Mesothelial cell of epicardium (in vitro differentiated cells): ENCODE measurements at places on chromosomes 7 and 10.
A peak's percentile ranks its signal among the peaks of the same experiment; 100 is the strongest.

- H3K36me3 ChIP-seq, result no peaks in the 10 kb centered on the region
- no peaks in the 10 kb centered on the region for H3K4me1 ChIP-seq
- H3K4me3 ChIP-seq, result no peak overlapping the region
- H3K27me3 ChIP-seq, result peaks cover 11% of the 10 kb centered on the region
- no peak for DNase-seq
- H3K27ac ChIP-seq, result no peak overlapping the region
Measured at GRCh38 chr10:130484468-130485180, 348.4 kb downstream of the GLRX3 start.

DNA sequence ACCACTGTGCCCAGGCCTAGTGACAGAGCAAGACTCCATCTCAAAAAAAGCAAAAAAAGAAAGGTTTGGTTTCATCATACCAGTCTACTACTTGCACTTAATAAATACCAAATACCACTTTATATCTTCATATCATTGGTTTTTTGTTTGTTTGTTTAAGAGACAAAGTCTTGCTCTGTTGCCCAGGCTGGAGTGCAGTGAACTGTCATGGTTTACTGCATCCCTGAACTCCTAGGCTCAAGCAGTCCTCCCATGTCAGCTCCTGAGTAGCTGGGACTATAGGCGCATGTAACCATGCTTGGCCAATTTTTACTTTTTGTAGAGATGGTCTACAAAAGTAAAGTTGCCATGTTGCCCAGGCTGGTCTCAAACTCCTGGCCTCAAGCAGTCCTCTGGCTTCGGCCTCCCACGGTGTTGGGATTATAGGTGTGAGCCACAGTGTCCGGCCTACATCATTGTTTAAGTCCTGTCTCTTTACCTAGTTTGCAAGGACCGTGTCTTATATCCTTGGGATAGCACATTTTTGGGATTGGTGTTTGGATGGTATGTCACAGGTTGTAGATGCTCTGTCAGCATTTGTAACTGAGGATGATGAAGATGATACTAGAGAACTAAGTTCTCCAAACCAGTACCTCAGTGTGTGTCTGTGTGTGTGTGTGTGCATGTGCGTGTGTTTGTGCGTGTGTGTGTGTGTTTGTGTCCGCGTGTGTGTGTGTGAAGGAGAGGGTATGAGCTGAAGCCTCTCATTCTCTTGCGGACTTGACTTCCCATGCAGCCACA, 9.3 kb downstream of the LMTK2 start:
- no peaks in the 10 kb centered on the region for H3K27me3 ChIP-seq
- peaks cover 27% of the 10 kb centered on the region for H3K4me1 ChIP-seq
- no peak overlapping the region for H3K4me3 ChIP-seq
- DNase-seq, result no peak
- no peak overlapping the region for H3K27ac ChIP-seq

DNA sequence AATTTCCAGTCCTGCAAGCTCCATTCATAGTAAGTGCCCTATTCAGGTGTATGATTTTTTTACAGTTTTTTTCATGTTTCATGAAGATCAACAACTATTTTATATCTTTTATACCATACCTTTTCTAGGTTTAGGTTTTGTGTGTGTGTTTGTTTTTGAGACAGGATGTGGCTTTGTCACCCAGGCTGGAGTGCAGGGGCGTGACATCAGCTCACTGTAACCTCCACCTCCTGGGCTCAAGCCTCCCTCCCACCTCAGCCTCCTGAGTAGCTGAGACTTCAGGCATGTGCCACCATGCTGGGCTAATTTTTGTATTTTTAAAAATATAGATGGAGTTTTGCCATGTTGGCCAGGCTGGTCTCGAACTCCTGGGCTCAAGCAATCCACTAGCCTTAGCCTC, 35.0 kb downstream of the ARMH3 start:
- no peak for DNase-seq
- H3K36me3 ChIP-seq, result peaks cover 20% of the 10 kb centered on the region
- H3K4me1 ChIP-seq, result no peaks in the 10 kb centered on the region

DNA sequence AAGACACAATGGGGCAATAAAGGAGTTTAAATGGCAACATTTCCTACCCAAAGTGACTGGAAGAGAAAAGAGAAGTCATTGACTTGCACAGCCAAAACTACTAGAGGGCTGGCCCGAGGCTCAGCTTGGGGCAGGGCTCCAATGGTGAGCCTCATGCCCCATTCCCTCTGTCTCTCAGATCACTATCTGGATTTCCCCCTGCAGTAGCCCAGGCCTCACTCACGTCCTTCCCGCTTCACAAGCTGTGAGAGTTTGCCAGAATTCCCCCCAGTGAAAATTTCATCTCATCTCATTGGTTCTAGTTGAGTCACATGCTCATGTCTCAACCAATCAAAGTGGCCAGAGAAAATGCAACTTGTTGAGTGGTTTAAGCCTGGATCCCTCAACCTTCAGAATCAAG, 181.3 kb downstream of the WDR11 start:
- H3K4me3 ChIP-seq, result no peak overlapping the region
- DNase-seq, result no peak
- H3K27me3 ChIP-seq, result no peaks in the 10 kb centered on the region
- H3K36me3 ChIP-seq, result no peaks in the 10 kb centered on the region
- H3K4me1 ChIP-seq, result peaks cover 32% of the 10 kb centered on the region

GRCh38 chr10:122154545-122155366, 116.3 kb upstream of the BTBD16 start:
- H3K4me3 ChIP-seq, result no peak overlapping the region
- H3K36me3 ChIP-seq, result no peaks in the 10 kb centered on the region
- H3K4me1 ChIP-seq, result peaks cover 21% of the 10 kb centered on the region
- H3K27me3 ChIP-seq, result no peaks in the 10 kb centered on the region
- peak overlapping the region; percentile 52 for H3K27ac ChIP-seq
- DNase-seq, result no peak

DNA sequence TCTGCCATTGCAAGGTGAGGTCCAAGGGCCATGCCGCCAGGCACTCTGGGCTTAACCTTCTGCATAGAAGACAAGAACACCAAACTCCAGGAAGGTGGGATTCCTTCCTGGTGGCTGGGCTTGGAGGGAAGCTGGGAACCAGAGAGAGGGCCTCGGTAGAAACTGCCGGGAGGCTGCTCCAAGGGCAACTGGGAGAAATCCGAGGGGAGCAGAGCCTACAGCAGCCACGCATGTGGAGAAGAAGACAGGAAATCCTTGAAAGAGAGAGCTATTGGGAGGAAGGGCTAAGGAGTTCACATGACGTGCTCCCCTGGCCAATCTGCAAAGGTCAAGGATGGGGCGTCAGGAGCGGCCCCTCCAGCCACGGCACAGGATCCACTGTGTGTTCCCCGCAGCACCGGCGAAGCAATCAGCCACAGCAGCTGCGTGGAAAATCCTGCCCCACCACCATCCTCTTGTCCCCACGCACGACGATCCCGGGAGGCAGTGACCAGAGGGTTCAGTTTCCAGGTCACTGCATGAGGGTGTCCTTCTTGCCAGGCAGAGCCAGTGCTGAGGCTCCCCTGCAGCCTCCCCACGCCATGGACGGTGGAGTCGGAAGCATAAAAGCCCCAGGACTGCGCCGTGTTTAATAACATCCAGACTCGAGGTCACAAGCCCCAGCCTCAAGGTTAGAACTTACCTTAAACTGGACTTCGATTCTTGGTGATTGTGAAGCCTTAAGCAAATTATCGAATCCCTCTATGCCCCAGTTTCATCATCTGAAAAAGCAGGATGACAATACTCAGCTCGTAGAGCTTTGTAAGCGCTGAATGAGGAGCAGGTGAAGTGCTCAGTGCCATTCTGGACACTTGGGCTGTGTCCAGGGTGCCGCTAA, 8.6 kb upstream of the PPP2R2D start:
- H3K27ac ChIP-seq, result no peak overlapping the region
- peaks cover 37% of the 10 kb centered on the region for H3K27me3 ChIP-seq
- no peak for DNase-seq
- no peaks in the 10 kb centered on the region for H3K4me1 ChIP-seq

DNA sequence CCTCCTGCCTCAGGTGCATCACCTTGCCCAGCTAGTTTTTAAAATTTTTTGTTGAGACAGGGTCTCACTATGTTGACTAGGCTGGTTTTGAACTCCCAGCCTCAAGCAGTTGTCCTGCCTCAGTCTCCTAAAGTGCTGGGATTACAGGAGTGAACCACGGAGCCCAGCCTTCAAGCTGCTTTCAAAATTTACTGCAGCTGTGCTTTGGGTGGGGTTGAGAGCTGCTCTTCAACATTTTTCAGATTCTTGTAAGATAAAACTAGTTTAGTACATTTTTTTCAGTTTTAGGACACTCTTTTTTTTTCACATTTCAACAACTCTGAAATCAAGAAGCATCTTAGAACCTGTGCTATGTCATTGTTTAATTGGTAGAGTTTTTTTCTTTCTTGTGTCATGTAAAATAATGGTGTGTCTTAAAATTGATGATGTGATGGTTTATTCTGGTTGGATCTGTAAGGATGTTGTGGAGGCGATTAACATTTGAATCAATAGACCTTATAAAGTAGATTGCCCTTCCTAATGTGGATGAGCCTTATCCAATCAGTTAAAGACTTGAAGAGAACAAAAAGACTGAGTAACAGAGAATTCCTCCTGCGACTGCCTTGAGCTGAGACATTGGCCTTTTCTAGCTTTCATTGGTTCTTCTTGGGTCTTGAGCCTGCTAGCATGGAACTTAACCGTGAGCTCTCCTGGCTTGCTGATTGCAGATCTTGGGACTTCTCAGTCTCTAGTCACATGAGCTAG, 13.5 kb downstream of the PLEKHA8 start:
- H3K27ac ChIP-seq, result peak overlapping the region; percentile 63
- H3K4me1 ChIP-seq, result peaks cover 31% of the 10 kb centered on the region
- H3K27me3 ChIP-seq, result no peaks in the 10 kb centered on the region
- H3K4me3 ChIP-seq, result no peak overlapping the region
- peaks cover 20% of the 10 kb centered on the region for H3K36me3 ChIP-seq
- no peak for DNase-seq

- no peaks in the 10 kb centered on the region for H3K36me3 ChIP-seq
- DNase-seq, result no peak
- no peaks in the 10 kb centered on the region for H3K4me1 ChIP-seq
- no peak overlapping the region for H3K27ac ChIP-seq
- H3K4me3 ChIP-seq, result no peak overlapping the region
- no peaks in the 10 kb centered on the region for H3K27me3 ChIP-seq
Measured at GRCh38 chr7:9600974-9601373, 1167.6 kb downstream of the NXPH1 start.

- H3K4me1 ChIP-seq, result peaks cover 9% of the 10 kb centered on the region
- H3K27ac ChIP-seq, result no peak overlapping the region
- no peak overlapping the region for H3K4me3 ChIP-seq
Measured at GRCh38 chr7:137619181-137619580, 227.6 kb downstream of the DGKI start.

DNA sequence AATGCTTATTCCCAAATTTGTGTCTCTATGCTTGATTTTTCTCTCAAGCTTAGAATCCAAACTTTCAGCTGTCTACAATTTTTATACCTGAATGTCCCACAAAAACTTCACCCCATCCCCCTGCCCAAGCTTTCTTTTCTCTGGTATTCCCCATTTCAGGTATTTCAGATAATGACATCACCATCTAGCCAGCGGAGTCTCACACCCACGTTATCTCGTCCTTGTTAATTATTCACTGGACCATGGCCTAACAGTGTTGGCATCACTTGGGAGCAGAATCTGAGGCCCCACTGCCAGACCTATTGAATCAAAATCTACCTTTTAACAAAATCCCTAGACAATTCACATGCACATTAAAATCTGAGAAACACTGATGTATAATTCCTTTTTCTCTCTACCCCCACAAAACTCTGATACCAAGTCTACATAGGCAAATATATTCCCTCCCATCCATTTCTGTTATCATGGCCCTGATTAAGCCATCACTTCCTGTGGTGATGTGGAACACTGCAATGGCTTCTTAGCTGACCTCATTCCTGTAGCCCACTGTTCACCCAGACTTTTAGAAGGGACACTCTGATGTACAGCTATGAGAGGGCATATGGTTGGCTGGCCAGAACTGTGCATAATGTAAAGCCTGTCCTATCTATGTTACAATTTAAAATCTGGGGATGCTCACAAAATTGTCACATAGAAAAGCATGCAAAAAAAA, 31.4 kb downstream of the ZNF438 start:
- no peak overlapping the region for H3K4me3 ChIP-seq
- no peak for DNase-seq
- peaks cover 20% of the 10 kb centered on the region for H3K4me1 ChIP-seq
- H3K27ac ChIP-seq, result no peak overlapping the region
- peaks cover 4% of the 10 kb centered on the region for H3K36me3 ChIP-seq

- peak overlapping the region; percentile 57 for H3K27ac ChIP-seq
- no peak for DNase-seq
- no peaks in the 10 kb centered on the region for H3K36me3 ChIP-seq
- H3K27me3 ChIP-seq, result no peaks in the 10 kb centered on the region
- H3K4me1 ChIP-seq, result peaks cover 41% of the 10 kb centered on the region
Measured at GRCh38 chr7:138755842-138756590, 41.8 kb upstream of the TMEM213 start.

DNA sequence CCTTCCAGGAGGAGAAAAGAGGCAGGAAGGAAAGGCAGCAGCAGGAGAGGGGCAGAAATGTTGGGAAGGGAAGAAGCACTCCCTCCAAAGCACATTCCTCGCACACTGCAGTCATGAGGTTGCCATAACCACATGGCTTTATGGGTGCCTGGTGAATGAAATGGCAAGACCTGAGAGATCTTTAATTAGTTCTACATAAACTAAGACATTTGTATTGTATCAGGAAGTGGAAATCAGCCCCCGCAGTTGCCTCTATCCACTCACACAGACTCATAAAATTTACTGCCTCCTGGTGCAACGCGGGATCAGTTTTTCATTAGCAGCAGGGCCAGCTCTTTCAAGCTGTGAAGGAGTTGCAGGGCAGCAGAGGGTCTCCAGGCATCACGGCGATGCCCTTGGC, 106.4 kb downstream of the COL13A1 start:
- no peak for DNase-seq
- H3K4me1 ChIP-seq, result peaks cover 13% of the 10 kb centered on the region
- no peak overlapping the region for H3K27ac ChIP-seq
- H3K36me3 ChIP-seq, result no peaks in the 10 kb centered on the region
- no peak overlapping the region for H3K4me3 ChIP-seq

GRCh38 chr7:50333221-50333651, 28.7 kb downstream of the IKZF1 start:
- H3K36me3 ChIP-seq, result no peaks in the 10 kb centered on the region
- no peak overlapping the region for H3K27ac ChIP-seq
- H3K27me3 ChIP-seq, result peaks cover 30% of the 10 kb centered on the region
- no peak for DNase-seq
- peaks cover 5% of the 10 kb centered on the region for H3K4me1 ChIP-seq
- no peak overlapping the region for H3K4me3 ChIP-seq

GRCh38 chr7:1977876-1978441, 254.8 kb downstream of the MAD1L1 start:
- H3K4me1 ChIP-seq, result peaks cover 6% of the 10 kb centered on the region
- peaks cover 24% of the 10 kb centered on the region for H3K36me3 ChIP-seq
- H3K27me3 ChIP-seq, result no peaks in the 10 kb centered on the region
- no peak overlapping the region for H3K4me3 ChIP-seq
- H3K27ac ChIP-seq, result no peak overlapping the region
